ENCODE measurements at places on chromosomes 2 and 18.

GRCh38 chr2:20560891-20561636, 89.8 kb downstream of the HS1BP3 start:
- peak; percentile 78 for DNase-seq

GRCh38 chr18:48789259-48789812, 161.4 kb downstream of the SMAD7 start:
- no peak for DNase-seq

- no peak for DNase-seq
Observed at GRCh38 chr2:131543385-131543891, 15.8 kb downstream of the CCDC74A start.

GRCh38 chr18:27276886-27277285, 91.8 kb upstream of the CHST9 start:
- DNase-seq = no peak

DNA sequence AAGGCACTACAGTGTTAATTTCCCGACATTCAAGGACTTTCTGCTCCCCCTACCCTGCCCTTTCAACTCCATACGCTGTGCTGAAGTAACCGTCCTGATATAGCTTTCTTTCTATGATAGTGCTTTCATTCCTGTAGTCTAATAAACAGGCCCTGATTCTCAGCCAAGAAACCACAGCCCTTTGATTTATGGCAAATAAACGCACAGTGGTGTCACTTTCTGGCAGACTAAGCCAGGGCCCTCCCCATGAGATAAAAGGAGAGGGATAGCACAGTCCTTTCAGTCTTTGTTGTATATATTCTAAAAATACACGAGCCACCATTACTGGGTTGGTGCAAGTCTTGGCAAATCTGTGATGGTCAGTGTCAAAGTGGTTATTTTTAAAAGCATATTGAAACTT, 291.2 kb downstream of the ALPK2 start:
- no peak for DNase-seq

- DNase-seq = no peak
Observed at GRCh38 chr2:215271446-215271845, 40.4 kb upstream of the ATIC start.

GRCh38 chr2:202278036-202278760, 12.6 kb downstream of the NOP58 start:
- no peak for DNase-seq

DNA sequence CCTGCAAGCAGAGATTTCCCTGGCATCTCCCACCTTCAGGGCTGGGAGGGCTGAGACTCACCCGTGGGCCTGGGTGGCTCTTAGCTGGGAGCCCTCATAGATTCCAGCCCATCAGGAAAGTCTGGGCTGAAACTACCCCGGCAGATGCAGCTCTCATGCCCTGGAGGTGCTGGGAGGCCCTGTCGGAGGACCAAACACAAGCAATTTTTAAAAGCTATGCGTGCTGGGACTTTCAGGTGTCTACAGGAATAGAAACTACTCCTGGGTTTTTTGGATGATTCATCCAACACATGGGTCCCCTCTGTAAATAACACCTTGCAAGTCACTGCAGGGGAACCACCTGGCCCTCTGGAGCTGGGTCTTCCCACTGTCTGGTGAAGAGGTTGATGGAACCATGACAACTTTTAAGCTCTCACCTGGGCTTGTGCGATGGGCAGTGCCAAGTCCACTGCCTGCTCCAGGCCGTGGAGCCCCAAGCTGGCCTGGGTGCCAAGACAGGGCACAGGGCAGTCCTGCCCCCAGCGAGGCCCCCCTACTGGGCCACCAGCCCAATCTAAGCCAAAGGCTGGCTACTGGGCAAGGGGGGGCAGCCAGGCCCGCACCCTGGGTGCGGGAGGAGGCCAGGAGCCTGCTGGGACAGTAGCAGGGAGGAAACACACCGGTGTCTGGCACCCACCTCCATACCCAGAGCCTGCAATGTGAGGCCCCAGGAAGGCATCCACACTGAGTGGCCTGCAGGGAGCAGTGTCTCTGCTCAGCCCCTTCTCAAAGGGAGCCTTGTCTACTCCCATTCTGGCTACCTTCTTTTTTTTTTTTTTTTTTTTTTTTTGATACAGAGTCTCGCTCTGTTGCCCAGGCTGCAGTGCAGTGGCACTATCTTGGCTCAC, 1.1 kb upstream of the GPR55 start:
- DNase-seq = no peak

- DNase-seq = no peak
Observed at GRCh38 chr2:32825291-32825712, 121.5 kb upstream of the LTBP1 start.

- DNase-seq = no peak
Observed at GRCh38 chr2:154945984-154946383, 247.5 kb downstream of the KCNJ3 start.

- no peak for DNase-seq
Observed at GRCh38 chr2:7379799-7380198, 462.6 kb downstream of the RNF144A start.

GRCh38 chr2:130985206-130985780, 108.0 kb downstream of the FAM168B start:
- no peak for DNase-seq

- DNase-seq = no peak
Observed at GRCh38 chr18:12233378-12233777, 20.8 kb upstream of the CIDEA start.

DNA sequence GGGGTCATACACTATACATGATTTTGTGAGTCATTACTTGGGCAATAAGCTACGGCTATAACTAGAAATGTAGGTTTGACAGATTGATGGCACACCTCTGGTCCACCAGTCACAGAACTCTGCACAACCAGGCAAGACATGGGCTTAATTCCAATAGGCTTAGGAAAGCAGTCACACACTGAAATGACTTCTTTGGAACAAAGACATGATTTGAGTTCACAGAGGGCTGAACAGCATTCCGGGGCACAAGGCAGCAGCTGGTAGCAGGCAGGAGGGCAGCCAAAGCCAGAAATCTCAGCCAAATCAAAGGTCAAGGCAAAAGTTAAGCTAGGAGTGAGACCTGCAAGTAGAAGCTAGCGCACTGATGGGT, 27.4 kb downstream of the FABP1 start:
- DNase-seq = no peak

Measured in keratinocyte (primary cell).